Activated CD4-positive, alpha-beta T cell treated with anti-CD3 and anti-CD28 coated beads for 24 hours (primary cell): ENCODE measurements at places on chromosomes 4 and X.

DNA sequence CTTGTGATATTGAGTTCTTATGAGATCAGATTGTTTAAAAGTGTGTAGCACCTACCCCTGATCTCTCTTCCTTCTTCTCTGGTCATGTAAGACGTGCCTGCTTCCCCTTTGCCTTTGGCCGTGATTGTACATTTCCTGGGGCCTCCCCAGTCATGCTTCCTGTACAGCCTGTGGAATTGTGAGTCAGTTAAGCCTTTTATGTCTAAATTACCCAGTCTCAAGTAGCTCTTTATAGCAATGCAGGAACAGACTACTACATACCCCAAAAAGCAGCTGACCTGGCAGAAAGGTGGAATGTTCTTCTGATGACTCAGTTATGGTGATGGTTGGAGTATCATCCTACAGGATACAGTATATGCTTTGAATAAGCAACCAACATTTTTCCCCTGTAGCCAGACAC lies 11.4 kb upstream of the MCUB start:
- DNase-seq = no peak

DNA sequence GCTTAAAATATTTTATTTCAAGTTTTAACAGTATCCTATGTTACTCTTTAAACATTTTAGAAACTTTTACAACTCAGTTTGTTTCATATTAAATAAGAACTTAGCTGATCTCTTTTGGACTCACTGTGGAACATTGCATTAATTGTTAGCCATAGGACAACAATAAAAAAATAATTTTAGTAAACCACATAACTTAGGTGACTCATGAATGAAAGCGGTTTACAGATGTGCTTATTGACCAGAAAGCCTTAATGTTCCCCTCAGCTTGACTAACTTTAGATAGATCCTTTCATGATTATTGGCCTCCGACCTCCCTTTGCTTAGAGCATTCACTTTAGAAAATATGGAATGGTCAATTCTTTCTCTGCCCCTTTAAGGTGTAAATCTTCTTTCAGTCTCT lies 783.5 kb upstream of the MAGEB2 start:
- DNase-seq = no peak

- DNase-seq = no peak
These were observed 50.8 kb downstream of the ANAPC10 start for GRCh38 chr4:145047151-145047550.

DNA sequence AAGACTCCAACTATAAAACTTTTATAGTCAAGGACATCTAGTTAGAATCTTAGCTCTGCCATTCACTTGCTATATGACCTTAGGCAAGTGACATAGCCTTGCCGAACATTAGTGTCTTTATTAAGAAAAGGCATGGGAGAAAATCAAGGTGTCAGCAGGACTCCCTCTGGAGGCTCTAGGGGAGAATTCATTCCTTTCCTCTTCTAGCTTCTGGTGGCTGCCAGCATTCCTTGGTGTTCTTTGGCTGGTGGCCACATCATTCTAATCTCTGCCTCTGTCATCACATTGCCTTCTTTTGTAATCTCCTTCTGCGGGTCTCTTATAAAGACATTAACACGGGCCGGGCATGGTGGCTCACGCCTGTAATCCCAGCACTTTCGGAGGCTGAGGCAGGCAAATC lies 99.8 kb downstream of the PPP1R2C start:
- DNase-seq = no peak

DNA sequence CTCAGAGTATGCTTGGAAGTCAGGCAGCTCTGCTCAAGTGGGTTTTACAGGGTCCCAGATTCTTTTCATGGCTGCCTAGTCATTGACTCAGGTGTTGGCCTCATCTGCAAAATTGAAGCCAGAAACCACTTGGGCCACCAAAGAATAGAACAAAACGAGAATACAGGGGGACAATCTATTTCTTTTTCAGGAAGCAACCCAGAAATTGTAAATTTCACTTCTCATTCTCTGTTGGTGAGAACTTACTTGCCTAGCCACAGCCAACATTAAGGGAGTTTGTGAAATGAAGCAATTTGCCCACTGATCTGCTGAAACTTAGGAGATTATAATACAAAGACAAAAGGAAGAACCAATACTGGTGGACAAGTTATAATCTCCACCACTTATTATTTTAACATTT lies 8.6 kb upstream of the TKTL2 start:
- DNase-seq = no peak

- DNase-seq = no peak
These were observed 83.0 kb downstream of the FAM193A start for GRCh38 chr4:2619459-2619858.
